AG08395 (cell line): ENCODE measurements at places on chromosomes 11 and 22.

GRCh38 chr11:45209000-45209879 lies 62.8 kb downstream of the PRDM11 start:
- no peak for DNase-seq

GRCh38 chr11:30285416-30286121 lies 37.3 kb upstream of the ARL14EP start:
- no peak for DNase-seq

DNA sequence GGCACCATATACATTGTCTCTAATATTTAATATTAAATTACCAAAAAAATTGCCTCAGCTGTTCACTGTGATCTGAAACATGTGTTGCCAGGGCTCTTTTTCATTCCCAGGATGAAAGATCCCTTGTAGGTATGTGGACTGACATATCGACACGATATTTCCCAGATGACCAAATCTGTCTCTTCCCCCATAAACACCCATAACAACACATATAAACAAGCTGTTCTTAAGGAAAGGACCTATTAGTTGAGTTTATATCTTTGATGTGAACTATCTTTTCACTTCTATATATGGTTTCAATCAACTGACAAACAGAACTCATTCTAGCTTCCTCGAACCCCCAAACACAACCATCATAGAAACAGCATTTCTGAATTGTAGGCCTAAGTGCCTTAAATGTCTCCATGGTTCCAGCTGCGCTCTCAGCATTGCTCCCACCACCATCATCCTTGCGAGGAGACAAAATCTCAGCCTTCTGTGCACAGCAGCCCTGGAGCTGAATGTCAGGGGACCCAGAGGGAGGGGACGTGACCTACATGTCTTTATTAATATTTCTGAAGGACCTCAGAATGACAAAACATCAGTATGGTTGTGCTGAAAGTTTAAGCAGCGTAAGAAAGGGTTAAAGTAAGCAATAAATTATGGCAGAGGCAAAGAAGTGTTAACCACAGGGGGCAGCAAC lies 67.0 kb downstream of the ETS1 start:
- DNase-seq, result no peak

- DNase-seq, result no peak
Measured at GRCh38 chr22:33770723-33771122, 149.6 kb downstream of the LARGE1 start.

GRCh38 chr22:20116376-20116950 lies 559 bp downstream of the RANBP1 start:
- peak; percentile 9 for DNase-seq

DNA sequence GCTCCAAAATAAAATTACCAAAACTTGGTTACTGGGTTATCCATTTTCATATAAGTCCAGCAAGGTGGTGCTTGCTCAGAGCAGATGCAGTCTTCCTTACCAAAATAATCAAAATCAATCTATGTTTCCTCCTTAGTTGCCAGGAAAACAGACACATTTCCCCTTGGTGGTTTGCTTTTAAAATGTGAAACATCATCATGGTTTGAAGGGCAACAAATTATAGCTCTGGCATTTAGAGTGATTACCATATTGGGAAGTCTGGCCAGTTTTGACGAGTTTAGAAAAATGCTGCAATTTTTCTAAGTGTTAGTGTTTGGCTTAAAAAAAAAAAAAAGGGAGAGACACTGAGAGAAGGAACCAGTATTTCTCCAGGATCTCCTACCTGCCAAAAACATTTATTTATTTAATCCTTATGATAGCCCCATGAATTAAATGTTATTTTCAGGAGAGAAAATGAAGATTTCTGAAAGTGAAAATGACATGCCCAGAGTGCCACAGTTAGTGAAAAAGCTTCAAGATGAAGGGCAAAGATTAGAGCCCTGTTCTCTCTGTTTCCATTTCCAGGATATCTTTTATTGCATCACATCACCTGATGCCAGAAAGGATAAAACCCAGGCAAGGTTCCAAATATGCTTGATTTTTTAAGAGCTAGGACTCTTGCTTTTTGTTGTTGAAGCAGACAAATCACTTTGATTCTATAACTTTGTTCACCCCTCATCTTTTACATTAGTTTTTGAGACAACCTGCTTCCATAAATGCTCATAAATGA lies 29.6 kb upstream of the TBCEL start:
- DNase-seq, result no peak

DNA sequence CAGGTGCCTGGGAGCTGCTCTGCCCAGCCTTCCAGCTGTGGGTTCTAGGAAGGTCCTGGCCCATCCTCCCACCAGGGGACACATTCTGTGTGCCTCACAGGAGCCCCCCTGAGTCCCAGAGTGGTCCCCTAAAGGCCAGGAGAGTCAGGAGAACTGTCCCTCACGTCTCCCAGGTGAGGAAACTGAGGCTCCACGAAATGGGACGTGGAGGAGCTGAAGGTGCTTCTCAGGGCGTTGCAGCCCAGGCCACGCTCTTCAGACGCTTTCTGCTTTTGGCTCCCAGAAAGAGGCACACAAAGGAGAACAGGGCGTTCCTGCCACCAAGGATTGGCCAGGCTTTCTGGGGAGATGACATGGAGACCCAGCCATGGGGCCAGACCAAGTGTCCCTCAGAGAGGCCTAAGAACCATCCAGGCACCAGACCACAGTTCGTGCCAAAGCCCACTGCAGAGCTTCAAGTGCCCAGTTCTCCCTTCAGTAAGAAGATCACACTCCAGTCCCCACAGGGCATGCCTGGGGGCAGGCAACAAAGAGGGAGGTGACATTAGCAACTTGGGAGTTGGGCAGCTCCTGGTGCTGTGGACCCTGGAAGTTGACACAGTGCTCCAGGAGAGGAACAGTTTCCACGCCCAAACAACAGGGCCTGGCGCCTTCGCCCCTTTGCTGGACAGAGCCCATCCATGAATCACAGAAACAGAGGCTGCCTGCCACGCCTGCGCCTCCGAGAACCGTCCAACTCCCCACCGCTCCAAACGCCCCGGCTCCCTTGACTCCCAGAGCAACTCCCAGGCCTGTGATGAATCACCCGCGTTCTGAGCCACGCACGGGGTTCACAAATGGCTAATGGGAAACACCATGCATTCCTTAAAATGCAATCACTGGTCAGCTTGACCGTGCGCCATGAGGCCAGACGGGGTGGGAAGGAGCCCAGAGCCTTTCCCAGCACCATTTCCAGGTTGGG lies 589.2 kb downstream of the BRD1 start:
- no peak for DNase-seq

DNA sequence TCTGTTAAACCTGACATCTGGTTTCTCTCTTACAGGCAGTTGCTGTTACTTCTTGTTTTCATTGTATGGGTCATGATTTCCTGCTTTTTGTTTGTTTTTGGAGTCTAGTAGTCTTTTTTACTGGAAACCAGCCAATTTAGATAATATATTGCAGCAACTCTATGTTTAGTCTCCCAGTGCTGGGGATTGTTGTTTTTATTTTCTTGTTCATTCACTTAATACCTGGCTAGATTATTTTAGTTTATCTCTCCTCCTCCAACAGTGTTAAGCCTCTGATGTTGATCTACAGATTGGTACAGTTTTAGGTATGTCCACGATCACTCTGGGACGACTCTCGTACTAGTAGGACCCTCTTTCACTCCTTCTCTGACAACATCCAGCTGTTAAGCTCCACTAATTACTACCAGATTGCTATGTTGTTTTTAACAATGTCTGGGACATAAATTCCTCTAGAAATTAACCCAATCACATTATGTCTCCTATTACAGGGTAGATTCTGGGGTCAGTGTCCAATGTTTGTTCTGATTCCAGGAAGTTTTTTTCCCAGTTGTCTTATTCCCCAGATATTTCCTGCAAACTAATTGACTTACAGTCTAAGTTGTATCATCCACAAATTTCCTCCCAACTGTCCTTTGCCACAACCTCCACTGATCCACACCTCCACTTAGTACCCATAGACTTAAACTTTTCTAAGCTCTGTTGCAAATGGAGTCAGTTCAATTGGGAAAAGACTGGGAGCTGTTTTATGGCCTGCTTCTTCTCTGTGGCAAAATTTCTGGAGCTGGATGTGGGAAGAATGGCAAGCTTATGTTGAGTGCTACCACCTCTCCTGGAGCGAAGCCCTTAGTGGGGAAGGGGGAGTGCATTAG lies 1280.6 kb upstream of the CNTN5 start:
- no peak for DNase-seq

- DNase-seq, result no peak
Measured at GRCh38 chr11:67646535-67647336, 3.8 kb downstream of the ACY3 start.

DNA sequence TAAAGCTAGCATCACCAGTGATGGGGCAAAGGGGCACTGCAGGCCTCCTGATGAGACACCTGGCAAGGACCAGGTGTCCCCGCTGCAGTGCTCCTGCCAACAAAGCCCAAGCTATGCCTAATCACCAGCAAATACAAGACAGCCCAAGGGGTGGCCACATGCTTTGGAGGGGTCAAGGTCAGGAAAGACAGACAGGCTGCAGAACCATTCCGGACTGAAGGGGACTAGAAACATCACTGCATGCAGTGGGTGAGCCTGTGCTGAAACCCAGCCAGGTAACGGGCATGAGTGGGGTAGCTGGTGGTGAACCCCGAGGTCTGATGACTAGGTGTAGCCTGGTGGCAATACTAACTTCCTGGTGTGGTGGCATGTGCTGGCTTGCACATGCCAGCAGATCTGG lies 111.1 kb downstream of the MED15 start:
- DNase-seq, result no peak

DNA sequence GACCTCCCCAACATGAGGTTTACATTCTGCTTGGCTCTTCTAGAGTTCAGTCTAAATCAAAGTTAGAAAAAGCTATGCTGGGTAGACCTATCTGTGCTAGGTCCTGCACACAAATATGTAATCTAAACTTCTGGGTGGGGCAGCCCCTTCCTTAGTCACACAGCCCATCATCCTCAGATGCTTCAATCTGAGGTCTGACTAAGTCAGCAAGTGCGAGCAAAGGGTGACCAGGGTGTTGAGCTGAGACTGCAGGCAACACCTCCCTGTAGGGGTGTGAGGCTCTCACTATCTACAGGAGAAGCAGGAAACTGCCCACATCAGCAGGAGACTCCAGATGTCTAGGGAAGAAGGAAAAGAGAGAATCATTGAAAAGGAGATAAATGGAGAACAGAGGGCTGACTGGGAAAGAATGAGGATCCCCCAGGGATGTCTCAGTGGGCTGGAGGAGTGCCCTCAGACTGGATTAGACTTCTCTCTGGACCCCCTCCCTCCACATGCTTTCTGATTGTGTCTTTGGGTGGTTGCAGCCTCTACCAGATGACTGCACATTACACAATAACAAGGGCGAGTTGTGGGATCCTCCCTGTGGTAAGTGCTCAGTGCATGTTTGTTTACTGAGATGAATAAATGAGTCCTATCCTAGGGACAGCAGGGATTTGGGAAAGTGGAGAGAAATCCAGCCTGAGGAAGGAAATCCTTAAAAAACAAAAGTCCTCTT lies 266.2 kb upstream of the PLET1 start:
- peak; percentile 39 for DNase-seq

DNA sequence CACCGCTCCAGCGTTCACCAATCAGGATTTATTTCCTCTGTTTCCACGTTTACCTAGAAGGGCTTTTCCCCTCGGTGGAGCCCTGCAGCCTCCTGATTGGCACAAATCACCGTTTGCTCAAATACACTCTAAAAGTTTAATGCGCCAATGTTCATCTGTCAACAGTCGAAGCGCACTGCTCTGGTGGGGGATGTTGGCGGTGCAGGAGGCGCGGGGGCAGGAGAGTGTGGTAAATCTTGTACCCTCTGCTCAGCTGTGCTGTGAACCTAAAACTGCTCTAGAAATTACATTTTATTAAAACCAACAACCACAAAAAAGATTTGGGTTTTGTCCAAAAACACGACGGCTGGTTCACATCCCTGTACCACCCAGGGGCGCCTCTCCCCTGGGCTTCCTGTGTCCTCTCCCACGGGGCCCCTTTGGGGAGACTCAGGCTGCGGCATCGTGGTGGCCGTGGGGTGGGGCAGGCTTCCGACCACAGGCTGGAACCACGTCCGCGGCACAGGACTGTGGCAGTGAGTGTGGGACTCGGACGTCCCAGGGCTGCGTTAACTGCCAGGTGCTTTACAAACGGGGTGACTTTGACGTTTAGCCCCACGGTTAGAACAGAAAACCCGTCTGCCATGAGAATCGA lies 13.5 kb downstream of the TTLL8 start:
- no peak for DNase-seq

GRCh38 chr11:47434011-47434786 lies 8.0 kb upstream of the PSMC3 start:
- DNase-seq, result peak; percentile 90

GRCh38 chr11:119907878-119908572 lies 179.0 kb upstream of the NECTIN1 start:
- no peak for DNase-seq

GRCh38 chr22:49301398-49302149 lies 526.1 kb downstream of the BRD1 start:
- no peak for DNase-seq

DNA sequence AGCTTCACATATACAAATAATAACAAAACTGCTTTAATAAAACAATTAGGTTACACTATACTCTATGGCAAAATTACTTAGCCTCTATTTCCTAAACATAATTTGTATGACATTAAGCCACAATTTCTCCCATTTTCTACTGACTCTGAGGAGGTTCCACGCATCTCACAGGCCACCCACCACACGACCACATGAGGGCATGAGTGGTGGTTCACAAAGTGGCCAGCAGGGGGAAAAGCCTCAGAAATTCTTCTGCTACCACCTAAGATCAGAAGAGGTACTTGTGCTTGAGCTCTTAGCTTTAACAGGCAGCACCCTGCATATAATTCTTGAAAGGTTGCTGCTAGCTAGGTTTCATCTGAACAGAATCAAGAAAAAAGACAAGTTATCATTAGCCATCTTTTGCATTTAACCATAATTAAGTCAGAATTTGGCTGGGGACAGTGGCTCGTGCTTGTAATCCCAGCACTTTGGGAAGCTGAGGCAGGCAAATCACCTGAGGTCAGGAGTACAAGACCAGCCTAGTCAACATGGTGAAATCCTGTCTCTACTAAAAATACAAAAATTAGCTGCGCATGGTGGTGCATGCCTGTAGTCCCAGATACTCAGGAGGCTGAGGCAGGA lies 7.7 kb downstream of the LPXN start:
- DNase-seq, result peak; percentile 54

GRCh38 chr11:111977146-111978027 lies 40.2 kb downstream of the DIXDC1 start:
- DNase-seq, result peak; percentile 72

DNA sequence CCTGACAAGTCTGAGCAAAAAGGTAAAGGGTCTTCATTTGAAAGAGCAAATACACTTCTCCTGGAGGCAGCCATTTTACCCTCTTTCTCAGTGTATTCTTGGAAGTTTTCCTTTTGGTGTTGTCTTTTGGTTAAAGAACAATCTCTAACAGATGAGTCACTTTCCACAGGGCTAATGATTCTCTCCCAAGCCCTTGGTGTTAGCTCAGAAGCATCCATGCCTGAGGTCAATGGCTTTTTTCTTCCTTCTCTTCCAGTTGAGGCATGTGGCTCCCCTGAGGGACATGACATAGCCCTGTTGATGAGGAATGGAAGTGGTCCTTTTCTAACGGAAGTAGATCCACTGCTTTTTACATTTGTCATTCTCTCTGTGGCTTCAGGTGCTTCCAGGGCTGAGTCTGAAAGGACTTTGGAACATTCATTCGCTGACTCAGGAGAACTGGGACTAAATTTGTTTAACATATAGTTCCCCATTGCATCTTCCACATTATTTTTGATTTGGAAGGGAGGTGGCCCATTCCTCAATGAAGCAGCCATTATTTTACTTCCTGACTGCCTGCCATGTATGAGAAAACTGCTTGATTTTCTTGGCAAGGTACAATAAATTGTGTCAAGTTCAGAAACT lies 13.8 kb upstream of the POGLUT3 start:
- DNase-seq, result peak; percentile 78

- DNase-seq, result peak; percentile 33
Measured at GRCh38 chr22:37178350-37179125, 9.5 kb downstream of the C1QTNF6 start.
